ENCODE measurements at places on chromosomes 6 and 20.

DNA sequence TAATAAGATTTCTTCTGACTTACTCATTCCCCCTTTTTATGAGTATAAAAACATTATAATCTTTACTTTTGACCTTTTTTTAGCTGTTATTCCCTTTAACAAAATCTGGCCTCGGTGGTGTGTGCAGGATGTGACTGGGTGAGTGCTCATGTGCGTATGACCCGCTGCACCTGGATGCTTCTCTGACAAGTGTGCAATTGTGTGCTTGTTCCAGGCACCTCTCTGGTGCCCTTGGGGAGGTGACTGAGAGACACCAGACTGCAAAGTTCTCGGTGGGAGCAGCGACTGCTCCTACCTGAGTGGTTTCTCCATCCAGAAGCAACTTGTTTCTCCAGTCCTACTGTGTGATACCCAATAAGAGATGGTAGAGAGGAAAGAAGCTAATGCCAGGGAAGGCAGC lies 65.0 kb downstream of the ISM1 start:
- DNase-seq: no peak

- peak; percentile 12 for DNase-seq
These were observed 222.3 kb downstream of the UBE3D start for GRCh38 chr6:82843291-82843885.

DNA sequence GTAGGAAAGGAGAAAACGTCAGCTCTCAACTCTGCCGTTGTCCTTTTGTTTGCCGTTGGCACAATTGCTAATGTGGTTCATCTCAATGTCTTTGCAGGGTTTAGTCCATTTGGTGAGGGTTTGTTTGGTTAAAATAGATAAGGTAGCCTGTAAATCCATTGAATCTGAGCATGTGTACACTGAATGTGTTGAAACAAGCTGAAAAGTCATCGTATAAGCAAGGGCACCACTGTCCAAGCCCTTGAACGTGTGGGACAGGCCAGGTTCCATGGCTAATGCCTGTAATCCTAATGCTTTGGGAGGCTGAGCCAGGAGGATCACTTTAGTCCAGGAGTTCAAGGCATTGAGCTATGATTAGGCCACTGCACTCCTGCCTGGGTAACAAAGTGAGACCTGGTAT lies 224.7 kb upstream of the PLCB4 start:
- no peak for DNase-seq

DNA sequence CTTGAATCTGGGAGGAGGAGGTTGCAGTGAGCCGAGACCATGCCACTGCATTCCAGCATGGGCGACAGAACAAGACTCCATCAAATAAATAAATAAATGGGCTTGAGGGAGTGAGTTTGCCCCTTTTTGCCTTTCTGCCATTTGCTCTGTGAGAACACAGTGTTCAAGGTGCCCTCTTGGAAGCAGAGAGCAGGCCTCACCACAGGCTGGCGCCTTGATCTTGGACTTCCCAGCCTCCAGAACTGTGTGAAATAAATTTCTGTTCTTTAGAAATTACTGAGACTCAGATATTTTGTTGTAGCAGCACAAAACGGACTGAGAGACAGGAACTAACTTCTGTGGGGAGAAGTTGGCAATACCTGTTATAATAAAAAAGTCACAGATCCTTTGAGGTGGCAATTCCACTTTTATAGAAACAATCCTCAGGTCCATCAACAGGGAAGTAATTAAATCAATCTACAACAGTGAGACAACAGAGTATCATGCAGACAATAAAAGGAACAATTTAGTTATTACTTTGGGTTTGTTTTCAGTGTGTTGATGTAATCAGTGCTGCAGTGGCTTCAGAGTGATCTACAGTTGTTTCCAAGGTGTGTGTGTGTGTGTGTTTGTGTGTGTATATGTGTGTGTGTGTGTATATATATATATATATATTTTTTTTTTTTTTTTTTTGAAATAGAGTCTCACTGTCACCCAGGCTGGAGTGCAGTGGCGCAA lies 24.5 kb downstream of the PKIG start:
- no peak for DNase-seq

DNA sequence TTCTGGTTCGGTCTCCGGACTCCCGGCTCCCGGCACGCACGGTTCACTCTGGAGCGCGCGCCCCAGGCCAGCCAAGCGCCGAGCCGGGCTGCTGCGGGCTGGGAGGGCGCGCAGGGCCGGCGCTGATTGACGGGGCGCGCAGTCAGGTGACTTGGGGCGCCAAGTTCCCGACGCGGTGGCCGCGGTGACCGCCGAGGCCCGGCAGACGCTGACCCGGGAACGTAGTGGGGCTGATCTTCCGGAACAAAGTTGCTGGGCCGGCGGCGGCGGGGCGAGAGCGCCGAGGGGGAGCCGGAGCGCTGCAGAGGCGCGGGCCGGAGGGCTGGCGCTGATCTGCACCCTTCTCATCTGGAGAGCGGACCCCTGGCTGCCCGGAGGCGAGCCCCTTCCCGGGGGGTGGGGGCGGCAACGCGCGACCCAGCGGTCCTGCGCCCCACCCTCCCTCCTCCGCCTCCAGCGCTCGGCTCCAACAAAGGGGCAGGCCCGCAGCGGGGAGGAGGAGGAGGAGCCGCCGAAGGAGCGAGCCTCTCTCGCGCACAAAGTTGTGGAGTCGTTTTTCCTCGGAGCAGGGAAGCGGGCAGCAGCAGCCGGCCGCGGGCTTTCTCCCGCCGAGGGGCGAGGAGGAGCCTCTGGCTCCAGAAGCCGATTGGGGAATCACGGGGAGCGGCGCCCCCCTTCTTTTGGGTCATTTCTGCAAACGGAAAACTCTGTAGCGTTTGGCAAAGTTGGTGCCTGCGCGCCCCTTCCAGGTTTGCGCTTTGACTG lies at the start of gene UTRN:
Gene UTRN (plus strand): TSS at position 553 of the 765 bp plus-strand sequence. CDS start 6,494 bp downstream, outside the sequence.
- peak; percentile 79 for DNase-seq

DNA sequence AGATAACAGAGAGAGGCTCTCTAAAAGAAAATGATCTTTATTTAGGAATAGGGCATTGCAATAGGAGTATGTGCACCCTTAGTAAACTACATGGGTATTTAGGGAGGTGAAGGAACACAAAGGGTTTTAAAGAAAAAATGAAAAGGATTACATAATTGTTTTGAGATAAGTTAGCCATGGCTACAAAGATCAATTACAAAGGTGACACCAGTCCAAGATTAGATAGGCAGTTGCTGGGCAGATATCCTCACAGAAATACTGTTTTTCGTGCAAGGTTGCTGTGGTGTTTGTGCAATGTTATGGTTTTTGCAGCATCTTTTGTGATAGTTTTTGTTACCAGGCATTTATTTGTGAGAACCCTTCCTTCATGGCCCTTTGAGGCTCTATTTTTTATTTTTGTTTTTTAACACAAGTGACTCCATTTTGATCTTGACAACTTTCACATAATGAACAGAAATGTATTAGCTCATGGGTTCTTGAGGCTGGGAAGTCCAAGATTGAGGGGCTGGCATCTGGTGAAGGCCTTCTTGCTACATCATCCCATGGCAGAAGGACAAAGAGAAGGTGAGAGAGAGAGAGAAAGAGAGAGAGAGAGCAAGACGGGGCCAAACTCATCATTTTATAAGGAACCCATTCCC lies 5.6 kb upstream of the CCNC start:
- DNase-seq: no peak

- DNase-seq: no peak
These were observed 57.4 kb downstream of the SRC start for GRCh38 chr20:37403107-37404033.

DNA sequence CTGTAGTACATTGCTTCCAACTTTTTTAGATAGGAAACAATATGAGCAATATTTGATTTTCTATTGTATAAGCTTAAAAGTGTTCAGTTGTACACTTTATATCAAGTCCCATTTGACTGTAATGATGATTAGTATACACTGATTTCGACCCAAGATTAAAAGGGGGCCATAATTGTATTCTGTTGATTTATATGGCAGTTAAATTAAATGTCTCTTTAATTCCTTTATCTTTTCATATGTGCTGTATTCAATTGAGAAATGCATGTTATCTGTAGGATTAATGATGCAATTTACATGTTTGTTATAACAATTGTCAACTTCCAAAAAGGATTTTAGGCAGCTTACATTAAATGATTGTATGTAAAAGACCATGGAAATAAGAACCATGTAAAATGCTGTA lies 317.5 kb downstream of the CDKAL1 start:
- DNase-seq: no peak

GRCh38 chr6:69994251-69994650 lies 127.9 kb downstream of the COL19A1 start:
- no peak for DNase-seq

DNA sequence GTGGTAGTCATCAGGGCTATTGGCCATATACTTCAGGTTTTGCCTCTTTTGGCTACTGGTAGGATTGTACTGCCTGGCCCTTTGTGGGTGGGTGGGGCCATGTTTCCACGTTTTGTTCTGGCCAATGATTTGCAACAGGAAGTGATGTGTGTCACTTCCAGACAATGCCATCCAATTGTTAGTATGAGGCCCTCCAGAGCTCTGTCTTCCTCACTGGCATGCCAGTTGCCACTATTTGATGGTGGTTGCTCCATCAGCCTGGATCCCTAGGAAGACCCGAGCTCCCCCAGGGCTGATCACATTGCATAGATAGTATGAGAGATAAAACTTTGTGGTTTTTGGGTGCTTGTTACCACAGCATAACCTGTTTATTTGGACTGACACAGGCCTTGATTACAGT lies 7.7 kb upstream of the LRRN4 start:
- no peak for DNase-seq

Data from IMR-90 (cell line).